Activated CD4-positive, alpha-beta T cell treated with anti-CD3 and anti-CD28 coated beads, Interleukin-2, amount 50 U/mL, for 4 hours (primary cell): ENCODE measurements at places on chromosomes 5 and 9.

GRCh38 chr5:168286386-168286785, 5.1 kb upstream of the WWC1 start:
- no peak for DNase-seq

- DNase-seq, result no peak
Observed at GRCh38 chr5:78726003-78726402, 77.4 kb upstream of the LHFPL2 start.

- no peak for DNase-seq
Observed at GRCh38 chr5:17215361-17215760, 2.1 kb upstream of the BASP1 start.

- DNase-seq, result no peak
Observed at GRCh38 chr5:38672059-38672788, 115.8 kb upstream of the LIFR start.

DNA sequence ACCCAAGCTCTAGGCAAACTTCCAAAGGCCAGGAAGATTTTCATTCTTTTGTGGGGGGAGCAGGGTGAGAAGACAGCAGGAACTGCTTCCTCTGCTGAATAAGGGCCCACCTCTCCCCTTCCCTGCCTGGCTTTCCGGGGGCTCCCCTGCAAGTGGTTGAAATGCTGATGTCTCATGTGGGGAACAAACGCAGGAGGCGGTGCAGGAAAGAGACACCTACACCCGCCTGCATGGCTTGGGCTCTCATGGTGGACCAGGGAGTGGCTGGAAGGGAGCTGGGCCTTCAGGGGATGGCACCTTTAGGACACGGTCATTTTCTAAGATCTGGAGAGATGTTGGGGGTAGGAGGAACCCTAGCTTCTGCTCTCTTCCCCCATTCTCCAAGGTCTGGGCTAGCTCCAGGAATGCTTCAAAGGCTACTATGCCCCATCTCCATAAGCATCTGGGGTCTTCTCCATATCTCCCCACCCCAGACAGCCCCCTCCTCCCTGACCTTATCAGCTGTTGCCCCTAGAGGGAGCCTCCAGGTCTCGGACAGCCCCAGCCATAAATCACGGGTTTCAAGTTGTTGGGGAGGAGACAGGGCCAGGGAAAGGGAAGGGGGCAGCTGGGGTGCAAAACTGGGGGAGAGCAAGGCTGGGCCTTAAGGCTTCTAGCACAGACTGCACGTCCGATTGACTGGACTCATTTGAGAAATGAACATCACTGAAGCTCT, 76.6 kb downstream of the PSD2 start:
- no peak for DNase-seq

DNA sequence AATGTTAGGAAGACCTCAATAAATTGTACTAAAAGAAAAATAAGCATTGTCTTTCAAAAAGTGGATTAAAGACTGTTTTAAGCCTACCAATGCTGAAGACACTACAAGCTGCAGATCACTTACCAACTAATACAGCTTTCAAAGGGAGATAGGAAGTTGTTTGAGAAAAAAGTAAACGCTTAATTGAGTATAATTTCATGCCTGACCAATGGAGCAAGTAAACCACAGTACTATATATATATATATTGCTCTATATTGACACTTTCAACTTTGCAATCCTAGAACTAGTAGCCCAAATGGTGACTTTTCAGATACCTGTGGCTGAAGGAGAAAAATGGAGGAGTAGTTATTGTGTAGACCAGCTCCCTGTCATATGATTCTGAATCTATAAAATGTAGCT, 85.7 kb downstream of the FREM1 start:
- no peak for DNase-seq

GRCh38 chr5:171453056-171453725, 33.7 kb downstream of the FGF18 start:
- no peak for DNase-seq

- DNase-seq, result no peak
Observed at GRCh38 chr9:114395334-114395617, 7.5 kb upstream of the AKNA start.

DNA sequence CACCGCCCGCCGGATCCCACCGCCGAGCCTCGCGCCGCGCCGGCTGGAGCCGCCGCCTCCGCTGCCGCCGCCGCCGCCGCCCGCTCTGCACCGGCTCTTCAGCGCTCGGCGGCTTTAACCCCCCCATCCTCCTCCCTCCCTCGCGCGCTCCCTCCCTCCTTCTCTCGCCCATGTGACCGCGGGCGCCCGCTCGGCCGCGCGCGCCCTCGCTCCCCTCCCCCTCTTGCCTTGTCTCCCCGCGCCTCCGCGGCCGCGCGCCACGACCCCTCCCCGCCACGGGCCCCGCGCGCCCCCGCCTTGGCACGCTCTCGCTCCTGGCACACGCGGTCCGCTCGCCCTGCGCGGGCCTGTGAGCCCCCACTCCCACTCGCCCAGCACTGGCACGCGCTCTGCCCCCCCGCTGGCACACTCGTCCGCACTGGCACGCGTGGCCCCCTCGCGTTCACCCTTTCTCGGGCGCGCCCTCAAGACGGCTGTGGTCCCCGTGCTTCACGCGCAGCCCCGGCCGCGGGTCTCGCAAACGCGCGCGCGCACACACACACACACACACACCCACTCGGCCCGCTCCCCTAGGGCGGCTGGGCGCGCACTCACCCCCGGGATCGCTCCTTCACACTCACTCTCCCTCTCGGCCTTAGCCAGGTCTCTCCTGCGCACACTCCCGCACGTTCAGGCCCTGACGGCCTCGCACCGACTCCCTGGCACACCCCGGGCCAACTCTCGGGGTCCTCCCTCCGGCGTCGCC, at the start of gene CNTFR:
CNTFR (minus strand) TSS at position 89 of the 745 bp plus-strand sequence. CDS start 20,743 bp downstream, outside the sequence.
- DNase-seq, result no peak

GRCh38 chr5:142492781-142493281, 168.0 kb upstream of the SPRY4 start:
- DNase-seq, result no peak

- no peak for DNase-seq
Observed at GRCh38 chr9:97970165-97970564, 13.0 kb upstream of the ANP32B start.

GRCh38 chr5:56596155-56596554, 219.2 kb upstream of the MAP3K1 start:
- DNase-seq, result no peak

GRCh38 chr9:38194870-38195269, 125.8 kb upstream of the SHB start:
- no peak for DNase-seq

DNA sequence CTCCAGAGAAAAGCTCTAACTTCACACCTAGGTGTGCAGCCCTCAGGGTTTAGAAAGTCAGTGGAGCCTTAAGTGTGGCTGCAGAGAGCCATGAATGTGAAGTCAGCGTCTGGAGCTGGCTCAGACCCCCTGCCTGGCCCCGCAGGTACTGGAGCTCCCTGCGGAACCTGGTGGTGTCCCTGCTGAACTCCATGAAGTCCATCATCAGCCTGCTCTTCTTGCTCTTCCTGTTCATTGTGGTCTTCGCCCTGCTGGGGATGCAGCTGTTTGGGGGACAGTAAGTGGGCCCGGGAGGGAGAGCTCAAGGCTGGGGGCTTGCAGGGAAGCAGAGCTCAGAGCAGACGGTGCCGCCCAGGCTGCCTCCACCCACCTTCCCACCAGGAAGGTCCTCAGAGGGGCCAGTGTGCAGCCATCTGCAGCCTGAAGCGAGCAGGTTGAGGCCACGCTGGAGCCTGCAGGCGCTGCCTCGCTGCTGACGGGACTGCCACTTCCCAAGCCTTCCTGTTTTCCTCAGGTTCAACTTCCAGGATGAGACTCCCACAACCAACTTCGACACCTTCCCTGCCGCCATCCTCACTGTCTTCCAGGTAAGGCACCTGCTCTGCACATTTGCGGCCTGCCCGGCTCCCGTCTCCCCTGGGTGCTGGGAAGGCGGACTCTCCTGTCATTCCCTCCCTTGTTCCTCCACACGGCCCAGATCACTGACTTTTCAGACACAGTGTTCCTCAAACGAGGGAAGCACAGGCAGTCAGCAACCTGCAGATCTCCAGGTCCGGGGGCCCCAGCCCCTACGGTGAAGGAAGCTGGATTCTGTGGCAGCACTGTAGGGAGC, 108.9 kb downstream of the CACNA1B start:
- no peak for DNase-seq

GRCh38 chr5:162209005-162209605, 141.5 kb downstream of the GABRG2 start:
- no peak for DNase-seq

DNA sequence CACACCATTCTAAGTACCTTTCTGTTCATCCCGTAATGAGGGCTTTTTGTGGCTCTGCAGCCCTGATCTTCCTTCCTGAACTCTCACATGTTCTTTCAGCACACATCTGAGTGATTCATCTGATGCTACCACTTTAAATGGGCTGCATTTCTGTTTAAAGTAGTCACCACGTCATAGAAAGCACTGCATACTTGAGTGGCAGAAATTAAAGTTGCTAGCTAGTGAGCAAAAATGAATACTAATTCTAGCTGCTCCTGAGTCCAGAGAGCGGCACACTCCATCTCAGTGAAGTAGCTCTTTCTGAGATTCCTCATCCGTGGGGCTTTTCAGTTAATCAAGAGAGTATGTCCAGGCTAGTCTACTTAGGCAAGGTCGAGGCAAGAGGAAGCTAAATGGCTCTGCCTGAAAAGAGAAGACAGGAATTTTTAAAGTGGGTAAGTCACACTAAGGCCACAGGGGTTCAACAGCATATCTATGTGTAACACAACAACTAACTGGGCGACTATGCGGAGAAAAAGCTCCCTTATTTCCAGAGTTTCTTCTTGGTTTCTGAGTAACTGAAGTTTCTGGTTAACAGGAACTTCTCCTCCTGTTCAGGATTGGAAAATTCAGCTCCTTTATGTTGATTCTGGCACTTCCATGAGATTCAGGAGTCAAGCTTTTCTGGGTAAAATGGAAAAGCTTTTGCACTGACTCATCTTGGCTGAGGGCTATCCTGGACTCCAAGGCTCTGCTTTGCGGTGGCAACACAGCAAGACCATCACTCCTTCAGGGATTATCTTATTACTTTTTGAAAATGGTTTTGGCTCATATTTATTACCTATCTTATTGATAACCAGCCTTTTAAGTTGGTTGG, 109.5 kb downstream of the TAF11L14 start:
- no peak for DNase-seq

- DNase-seq, result no peak
Observed at GRCh38 chr9:30349526-30350513, 2034.6 kb upstream of the ACO1 start.

GRCh38 chr5:111360173-111360572, 136.0 kb downstream of the CAMK4 start:
- DNase-seq, result no peak

- peak; percentile 5 for DNase-seq
Observed at GRCh38 chr9:4077499-4078102, 222.3 kb downstream of the GLIS3 start.

DNA sequence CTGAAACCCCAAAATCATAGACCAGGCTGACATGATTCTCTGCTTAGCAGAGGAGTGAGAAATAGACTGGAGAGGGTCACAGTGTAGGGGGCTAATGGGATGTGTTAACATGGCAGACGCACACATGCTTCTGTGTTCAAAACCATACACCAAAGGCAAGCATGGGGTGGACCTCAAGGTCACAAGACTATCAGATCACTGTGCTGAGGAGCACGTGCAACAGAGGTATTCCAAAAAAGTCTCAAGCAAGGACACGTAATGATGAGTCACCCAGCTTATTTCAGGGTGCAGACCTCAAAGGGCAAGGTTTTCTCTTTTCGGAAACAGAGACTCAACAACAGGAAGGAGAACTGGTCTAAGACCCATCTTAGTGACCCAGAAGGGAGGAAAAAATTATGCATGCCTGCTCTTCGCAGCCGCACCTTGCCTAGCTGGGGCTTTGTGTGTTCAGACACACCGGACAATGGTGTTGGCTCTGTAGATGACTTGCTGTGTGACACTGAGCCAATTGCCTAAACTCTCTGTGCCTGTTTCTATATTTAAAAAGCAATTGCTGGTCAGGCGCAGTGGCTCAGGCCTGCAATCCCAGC, 20.3 kb downstream of the WHRN start:
- peak; percentile 25 for DNase-seq

- no peak for DNase-seq
Observed at GRCh38 chr5:50855001-50855400, 188.6 kb downstream of the PARP8 start.

DNA sequence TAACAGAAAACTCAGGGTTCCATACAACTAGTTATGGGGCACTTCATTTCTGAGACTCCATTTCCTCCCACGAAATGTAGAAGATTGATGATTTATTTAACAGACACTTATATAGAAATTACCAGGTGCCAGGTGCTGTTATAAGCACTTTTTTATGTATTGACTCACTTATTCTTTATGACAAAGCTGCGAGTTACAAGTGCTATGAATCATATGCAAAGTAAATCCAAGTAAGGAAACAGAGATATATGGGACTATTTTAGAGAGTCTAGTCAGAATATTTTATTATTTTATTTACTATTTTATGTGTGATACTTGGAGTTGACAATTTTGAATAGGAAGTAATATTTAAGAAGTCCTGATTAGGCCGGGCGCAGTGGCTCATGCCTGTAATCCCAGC, 822.8 kb upstream of the C9orf72 start:
- DNase-seq, result no peak
